ENCODE measurements at places on chromosomes 2 and 18.

GRCh38 chr2:143468341-143468888 is 339.2 kb downstream of the ARHGAP15 start:
- DNase-seq: no peak

DNA sequence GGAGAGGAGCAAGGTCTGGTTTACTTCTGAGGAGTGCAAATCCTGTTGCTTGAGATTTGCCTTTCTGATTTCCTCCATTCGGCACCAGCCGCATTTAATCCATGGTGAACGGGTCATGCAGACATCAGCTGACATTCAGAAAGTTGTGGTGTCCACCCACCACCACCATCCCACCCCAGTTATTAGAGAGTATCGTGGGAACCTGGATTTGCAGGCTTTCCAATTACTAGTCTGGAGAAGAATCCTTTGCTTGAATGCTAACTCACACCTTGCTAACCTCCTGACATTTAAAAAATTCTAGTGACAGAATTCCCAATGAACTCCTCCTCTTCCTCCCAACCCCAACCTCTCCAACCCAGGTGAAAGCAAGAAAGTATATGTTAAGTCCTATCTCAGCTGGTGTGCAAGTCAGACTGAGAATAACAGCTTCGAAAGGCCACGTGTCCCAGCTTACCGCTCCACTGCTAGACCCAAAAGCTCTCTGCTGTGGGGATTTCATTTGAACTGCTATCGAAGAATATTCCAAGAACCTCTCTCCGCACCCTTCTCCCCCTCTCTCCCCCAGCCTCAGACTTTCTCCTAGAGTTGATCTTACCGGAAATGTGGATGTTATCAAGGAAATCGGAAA is 17.7 kb downstream of the BCL11A start:
- DNase-seq: no peak

DNA sequence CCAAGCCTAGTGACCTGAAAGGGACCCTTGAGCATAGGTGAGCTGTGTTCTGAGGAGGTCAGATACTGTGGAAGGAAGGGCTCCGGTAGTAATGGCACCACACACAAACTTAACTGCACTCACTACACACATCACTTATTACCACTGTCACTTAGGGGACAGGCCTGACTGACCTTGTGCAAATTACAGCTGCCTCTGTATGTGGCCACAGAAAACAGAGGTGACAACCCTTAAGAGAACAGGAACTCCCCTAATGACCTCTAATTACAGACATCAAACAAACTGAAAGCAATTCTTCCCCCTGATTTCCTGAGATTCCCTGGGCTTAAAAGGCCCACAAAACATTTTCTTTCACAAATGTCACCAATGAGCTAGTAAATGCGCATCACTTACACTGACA is 360.6 kb downstream of the RND3 start:
- no peak for DNase-seq

- no peak for DNase-seq
Measured at GRCh38 chr2:175640655-175641054, 361.4 kb downstream of the LNPK start.

DNA sequence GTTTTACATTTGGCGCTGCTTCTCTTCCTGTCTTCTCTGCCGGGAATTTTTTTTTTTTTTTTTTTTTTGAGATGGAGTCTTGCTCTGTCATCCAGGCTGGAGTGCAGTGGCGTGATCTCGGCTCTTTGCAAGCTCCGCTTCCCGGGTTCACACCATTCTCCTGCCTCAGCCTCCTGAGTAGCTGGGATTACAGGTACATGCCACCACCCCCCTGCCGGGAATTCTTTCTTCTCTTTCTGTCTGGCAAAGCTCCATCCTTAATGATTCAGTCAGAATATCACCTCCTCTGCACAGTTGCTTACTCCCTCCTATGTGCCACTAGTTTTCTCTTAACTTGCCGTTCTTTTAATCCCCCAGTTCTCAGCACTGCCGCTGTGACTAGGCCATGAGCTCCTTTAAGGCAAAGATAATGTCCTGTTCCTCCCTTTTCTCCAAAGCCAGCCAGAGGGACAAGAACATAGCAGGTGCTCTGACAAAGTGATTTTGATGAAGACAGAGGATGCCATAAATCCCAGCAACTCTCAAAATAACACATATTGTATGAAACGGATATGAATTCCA is 112.1 kb upstream of the LRATD1 start:
- no peak for DNase-seq

DNA sequence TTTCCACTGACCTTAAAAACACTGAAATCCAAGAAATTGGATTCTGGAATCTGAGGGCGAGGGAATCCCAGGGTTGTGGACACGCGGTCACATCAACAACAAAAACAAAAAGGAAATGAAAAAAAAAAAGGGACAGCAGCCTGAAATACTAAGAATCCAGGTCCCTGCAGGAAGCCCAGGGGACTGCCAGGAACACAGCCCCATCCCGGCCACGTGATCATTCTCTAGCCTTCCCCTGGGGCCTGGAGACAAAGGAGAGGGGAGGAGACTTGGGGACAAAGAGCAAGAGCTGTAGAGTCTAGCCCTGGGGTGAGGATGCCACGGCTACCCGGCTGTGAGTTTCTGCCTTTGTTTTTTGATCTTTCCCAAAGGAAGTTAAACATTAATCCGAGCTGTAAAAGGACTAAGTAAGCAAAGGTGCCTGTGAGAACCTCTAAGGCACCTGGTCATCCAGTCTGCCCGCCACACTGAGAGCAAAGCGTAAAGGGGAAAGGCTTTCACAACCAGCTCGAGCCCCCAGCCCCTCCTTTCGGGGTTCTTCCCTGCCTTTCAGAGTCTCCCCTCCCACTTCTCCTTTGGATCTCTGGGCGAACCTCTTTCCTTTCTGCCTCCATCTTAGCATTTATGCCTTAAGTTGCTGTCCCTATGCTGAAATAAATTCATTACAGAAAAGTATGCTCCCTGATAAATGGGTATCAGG is 57.9 kb upstream of the MSH2 start:
- no peak for DNase-seq

- DNase-seq: no peak
Measured at GRCh38 chr2:109629867-109630266, 15.7 kb downstream of the SOWAHC start.

DNA sequence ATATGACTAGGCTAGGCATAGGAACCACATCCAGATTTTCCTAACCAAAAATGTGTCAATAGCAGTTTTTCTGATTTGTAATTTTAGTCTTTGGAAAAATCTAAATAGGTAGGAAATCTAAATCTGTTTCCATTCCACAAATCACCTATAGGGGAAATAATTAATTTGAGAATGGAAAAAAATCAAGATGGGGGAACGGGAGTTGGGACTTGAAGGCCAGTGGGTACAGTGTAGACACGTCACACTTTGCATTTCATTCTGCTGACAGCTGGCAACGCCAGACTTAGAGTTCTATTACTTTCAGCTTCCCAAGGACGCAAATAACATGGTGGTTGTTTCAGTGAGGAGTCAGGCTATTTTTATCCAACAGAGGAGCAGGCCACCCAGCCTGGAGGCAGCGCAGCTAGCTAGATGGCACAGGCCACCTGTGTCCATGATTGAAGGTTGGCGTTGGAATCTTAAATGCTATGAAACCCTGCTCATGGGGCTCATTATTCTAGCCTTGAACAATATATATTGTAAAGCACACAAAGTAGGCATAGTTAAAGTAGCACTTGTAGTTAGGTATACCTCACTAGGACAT is 23.4 kb downstream of the HNRNPA3 start:
- no peak for DNase-seq

DNA sequence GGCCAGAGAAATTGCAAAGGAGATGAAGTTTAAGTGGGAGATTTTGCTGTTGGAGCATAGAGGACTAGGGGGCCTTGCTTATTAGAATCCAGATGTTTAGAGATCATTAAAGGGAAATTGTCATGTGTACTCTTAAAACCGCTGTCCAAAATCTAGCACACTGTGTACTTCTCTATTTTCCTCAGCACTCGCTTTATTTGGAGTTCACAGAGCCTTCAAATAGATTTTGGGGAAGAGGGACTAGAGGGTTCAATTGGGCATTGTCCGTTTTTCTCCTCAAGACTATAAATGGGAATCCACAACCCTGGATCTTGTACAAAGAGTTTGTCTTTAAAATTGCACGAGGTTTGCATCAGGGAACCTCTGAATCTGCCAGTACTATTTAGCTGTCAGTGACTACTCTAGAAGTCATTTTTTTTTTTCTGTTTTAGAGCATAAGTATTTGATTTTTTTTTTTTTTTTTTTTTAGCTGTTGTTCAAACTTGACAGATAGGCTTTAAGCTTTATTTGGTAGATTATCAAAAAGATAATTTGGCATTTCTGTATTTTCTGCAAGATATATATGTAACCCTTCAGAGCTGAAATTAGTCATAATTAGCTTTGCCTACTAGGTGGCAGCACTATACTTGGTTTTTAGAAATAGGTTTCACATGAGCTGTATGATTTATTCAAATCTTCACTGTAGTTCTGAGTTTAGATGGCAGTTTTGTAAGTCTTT is 14.2 kb downstream of the PMS1 start:
- DNase-seq: no peak

DNA sequence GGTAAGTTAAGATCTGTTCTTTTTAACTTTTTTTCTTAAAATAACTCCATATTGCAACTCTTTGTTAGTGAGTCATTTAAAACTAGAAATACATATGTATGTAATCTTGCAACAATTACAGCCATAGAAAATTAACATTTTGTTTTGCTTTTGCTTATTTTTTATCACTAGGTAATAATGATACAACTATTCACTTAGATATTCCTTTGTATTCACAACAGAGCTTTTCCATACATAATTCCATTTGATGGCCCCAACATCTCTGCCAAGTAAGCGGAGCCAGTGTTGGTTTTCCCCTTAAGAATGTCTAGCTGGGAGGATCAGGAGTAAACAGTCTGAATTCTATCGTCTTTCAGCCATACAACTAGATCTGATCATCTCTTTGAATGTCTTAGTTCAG is 16.1 kb downstream of the SPP2 start:
- no peak for DNase-seq

GRCh38 chr18:73199151-73199550 is 331.4 kb upstream of the NETO1 start:
- DNase-seq: no peak

GRCh38 chr2:231535961-231536360 is 5.7 kb upstream of the NMUR1 start:
- DNase-seq: no peak

DNA sequence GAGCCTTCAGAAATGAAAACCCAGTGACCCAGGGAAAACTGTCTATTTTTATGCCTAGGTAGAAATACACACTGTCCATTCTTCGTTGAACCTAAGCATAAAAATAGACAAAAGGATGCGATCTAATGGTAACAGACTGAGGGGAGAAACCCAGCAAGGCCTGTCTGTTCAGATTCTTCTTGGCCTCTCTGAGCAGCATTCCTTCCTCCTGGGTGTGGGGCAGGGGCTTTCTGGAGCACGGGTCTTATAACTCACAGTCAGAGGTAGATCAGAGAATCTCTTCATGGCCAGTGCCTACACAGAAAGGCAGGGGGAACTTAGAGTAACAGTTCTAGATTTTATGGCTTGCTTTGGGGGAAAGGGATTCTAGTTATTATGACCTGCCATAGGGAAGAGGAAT is 56.0 kb downstream of the PKDCC start:
- DNase-seq: no peak

DNA sequence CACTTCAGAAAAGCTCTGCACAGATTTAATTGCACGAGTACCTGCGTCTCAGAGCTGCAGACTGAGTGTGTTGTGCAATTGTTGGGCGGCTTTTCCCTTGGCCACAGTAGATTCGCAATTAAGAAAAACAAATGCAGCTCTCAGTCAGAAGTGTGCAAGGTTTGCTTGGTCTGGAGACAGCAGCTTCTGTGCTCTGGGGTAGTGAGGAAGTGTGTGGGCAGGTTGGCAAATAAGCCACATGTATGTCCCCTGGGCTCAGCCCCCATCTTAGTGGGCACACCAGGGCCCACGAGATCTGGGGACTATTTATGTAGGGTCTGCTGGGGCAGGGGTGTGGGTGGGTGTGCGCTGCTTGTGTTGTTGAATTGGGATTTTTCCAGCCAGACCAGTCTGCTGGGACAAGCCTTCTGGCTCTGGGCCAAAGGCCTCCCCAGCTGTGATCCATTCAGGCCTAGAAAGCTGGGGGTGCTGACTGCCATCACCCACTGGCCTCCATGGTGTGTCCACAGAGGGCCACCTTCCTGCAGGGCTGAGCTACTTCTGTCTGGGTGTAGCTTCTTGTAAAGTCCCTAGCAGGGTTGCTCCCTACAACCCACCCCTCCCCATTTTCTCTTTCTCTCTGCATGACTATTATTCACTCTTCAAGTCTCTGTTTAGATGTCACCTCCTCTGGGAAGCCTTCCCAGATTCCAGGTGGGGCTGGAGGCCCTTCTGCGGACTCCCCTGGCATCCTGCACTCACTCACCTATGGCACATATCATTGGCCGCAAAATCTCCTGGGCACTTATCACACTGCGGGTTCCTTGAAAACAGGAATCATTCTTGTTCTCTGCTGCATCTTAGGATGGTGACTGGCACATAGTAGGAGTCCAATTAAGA is 67.8 kb downstream of the ODC1 start:
- no peak for DNase-seq

- DNase-seq: no peak
Measured at GRCh38 chr2:94769733-94770132, 101.5 kb upstream of the TEKT4 start.

DNA sequence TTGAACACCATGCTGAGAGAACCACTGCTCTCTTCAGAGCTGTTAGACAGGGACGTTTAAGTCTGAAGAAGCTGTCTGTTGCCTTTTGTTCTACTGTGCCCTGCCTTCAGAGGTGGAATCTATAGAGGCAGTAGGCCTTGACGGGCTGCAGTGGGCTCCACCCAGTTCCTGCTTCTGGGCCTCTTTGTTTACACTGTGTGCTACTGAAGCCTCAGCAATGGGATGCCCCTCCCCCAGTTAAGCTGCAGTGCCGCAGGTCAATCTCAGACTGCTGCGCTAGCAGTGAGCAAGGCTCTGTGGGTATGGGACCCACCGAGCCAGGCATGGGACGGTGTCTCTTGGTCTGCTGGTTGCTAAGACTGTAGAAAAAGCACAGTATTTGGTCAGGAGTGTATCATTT is 162.3 kb upstream of the NXPH2 start:
- DNase-seq: no peak

DNA sequence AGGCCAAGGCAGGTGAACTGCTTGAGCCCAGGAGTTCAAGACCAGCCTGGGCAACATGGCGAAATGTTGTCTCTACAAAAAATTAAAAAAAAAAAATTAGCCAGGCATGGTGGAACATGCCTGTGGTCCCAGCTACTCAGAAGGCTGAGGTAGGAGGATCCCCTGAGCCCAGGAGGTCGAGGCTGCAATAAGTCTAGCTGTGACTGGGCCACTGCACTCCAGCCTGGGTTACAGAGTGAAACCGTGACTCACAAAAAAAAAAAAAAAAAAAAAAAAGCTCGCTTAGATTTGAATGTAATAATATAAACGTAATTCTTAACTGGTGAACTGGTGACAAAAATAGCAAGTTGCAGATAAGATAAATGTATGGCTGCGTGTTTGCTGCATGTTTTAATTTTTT is 56.5 kb downstream of the TFCP2L1 start:
- no peak for DNase-seq

- no peak for DNase-seq
Measured at GRCh38 chr18:79942211-79942610, 9.2 kb downstream of the SLC66A2 start.
